Lung microvascular endothelial cell (primary cell): ENCODE measurements at places on chromosomes 5 and 9. TPM values are rescaled to one million over a fixed set of nuclear protein-coding genes. Genes with fewer than 3 reads are reported as not detected.

Gene FAM114A2
- total RNA-seq: 21.4 and 27.4 TPM in 2 replicates

Gene PPP2R2B
- not detected in 2 replicates for total RNA-seq

Gene FCN2
- not detected in 2 replicates for total RNA-seq

Gene PDE6A
- total RNA-seq: under 0.01 TPM in 1 of 2 replicates, not detected in the other

Gene SLC35D2
- total RNA-seq: 20.0 and 24.4 TPM in 2 replicates

Gene IL9
- total RNA-seq: not detected in 2 replicates

Gene GPR151
- total RNA-seq: not detected in 2 replicates
